ENCODE measurements at places on chromosomes 13 and 19.

- no peak for DNase-seq
Measured at GRCh38 chr13:80989747-80990146, 648.8 kb upstream of the SPRY2 start.

DNA sequence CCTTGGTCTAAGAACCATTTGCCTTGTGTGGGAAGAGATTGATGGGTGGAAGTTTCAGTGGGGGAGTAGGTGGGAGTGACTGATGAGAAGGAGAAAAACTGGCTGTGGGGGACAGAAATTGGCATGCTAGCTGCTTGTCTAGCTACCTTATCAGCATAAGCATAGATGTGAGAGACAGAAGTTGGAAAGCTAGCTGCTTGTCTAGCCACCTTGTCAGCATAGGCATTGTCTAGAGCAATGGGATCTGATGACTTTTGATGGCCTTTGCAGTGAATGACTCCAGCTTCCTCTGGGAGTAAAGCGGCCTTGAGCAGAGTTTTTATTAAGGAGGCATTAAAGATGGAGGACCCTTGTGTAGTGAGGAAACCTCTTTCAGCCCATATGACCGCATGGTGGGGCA is 9.9 kb upstream of the NCR1 start:
- DNase-seq, result no peak

DNA sequence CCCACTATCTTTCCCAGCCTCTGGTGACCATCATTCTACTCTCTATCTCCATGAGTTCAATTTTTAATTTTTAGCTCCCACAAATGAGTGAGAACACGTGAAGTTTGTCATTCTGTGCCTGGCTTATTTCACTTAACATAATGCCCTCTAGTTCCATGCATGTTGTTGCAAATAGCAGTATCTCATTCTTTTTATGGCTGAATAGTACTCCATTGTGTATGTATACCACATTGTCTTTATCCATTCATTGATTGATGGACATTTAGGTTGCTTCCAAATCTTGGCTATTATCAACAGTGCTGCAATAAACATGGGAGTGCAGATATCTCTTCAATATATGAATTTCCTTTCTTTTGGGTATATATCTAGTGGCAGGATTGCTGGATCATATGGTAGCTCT is 22.9 kb upstream of the ZFP82 start:
- no peak for DNase-seq

DNA sequence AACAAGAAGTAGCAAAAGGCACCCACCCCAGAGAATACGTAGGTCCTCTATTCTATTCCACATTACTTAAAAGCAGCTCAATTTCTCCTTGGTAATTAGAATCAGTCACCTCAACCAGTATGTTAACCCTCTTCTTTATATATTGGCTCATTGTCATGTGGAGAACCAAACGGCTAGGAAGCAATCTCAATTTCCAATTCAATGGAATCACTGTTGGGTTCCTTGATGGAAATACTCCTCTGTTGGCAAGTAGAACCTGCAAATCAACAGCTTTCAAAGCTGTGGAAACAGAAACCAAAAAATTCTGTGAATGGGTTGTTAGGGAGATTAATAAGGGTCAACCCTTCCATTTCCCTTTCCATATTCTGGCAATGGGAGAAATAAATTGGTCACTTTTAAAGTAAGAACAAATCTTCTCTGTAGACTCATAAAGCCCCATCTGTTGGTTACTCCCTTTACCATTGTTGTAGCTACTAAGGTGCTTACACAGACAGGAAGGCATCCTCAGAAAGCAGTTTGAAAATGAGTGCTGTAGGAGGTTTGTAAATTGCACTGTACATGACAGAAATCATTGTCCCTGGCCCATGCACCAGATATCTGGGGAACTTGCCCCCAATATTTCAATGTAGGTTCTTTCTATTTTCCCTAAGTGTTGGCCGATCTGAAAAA is 138.6 kb upstream of the UFM1 start:
- DNase-seq, result no peak

- peak; percentile 55 for DNase-seq
Measured at GRCh38 chr13:112974125-112974524, 5.1 kb downstream of the MCF2L start.

DNA sequence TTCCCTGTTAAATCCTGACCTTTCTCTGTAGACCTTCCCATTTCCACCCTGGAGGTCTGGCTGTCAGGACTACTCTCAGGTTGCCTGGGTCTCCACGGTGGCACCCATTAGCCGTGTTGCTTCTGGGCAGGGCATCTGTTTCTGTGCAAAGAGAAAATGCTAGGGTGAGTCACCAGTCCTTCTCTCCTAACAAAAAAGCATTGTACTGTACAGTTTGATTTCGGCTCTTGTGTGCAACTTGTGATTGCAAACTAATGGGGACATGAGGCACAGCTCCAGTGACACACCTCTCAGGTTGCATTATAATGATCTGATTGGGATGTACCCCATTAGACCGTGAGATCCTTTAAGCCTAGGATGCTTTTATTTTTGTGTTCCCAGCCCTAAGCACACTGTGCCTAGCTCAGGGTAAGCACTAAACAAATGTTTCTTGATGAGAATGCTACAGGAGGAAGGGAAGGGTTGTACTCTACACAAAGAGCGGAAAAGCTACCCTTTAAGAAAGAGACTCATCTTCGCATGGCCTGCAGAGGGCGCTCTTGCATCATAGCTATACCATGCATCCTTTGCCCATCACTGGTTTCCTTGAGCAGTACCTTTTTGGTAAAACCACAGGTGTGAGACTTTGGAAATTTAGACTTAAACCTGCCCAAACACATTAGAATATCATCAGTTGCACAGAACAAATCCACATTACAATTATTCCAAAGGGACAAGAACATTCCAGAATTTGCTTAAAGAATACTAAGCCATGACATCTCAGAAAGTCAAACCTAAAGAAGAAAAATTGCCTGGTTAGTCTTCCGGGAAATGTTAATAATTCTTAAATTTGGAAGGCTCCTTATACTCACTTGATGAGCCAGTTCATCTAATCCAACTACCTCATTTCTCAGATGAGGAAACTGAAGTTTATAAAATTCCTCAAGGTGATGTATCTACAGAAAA is 20.3 kb upstream of the TRIM13 start:
- DNase-seq, result peak; percentile 76

DNA sequence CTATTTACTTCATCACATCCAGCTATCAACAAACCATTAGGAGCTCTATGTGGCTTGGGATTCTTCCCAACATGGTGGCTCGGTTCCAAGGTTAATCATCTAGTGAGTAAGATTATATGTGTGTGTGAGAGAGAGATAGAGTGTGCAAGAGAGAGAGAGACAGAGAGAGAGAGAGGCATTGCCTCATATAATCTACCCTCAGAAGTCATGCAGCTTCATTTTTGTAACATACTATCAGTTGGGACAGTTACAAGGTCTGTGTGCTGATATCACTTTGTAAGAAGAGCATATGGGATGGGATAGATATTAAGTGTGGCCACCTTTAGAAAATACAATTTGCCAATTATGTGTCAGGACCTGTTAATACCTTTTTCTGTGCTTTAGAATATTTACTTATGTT is 104.1 kb downstream of the NDFIP2 start:
- no peak for DNase-seq

- no peak for DNase-seq
Measured at GRCh38 chr19:38650172-38650775, 2.8 kb downstream of the ACTN4 start.
